ENCODE measurements at places on chromosomes 5 and 9. TPM values are rescaled to one million over a fixed set of nuclear protein-coding genes. Genes with fewer than 3 reads are reported as not detected.

The EXOSC2 gene
- 19.5 TPM for total RNA-seq

The PCDHB8 gene
- 0.63 TPM for total RNA-seq

The SUSD3 gene
- total RNA-seq = 11.4 TPM

The NOL6 gene
- 21.9 TPM for total RNA-seq

The PCDHB7 gene
- 0.53 TPM for total RNA-seq

The TAF9 gene
- total RNA-seq = 75.5 TPM

The GADD45G gene
- total RNA-seq = 14.7 TPM

The P4HA2 gene
- 139 TPM for total RNA-seq

Measured in hepatocyte (in vitro differentiated cells).